Left ventricle myocardium inferior (tissue), 1 donor: ENCODE measurements at places on chromosomes 1 and 21. TPM values are rescaled to one million over a fixed set of nuclear protein-coding genes. Genes with fewer than 3 reads are reported as not detected.

The KIAA1614 gene
- total RNA-seq = 9.1 TPM

The RXRG gene
- 9.3 TPM for total RNA-seq

The RGS8 gene
- total RNA-seq = 0.05 TPM

The ANKRD65 gene
- 1.7 TPM for total RNA-seq

The OR2T33 gene
- not detected for total RNA-seq

The HMCN1 gene
- total RNA-seq = 8.9 TPM

The CYP4Z1 gene
- total RNA-seq = 0.71 TPM

The ADORA3 gene
- 3.1 TPM for total RNA-seq

The KCNK2 gene
- 0.08 TPM for total RNA-seq

GRCh38 chr21:14918527-14918926 lies 146.3 kb downstream of the NRIP1 start:
- DNase-seq = no peak

GRCh38 chr1:119531606-119532323 lies 24.8 kb downstream of the HSD3B1 start:
- DNase-seq = no peak

- DNase-seq = no peak
These were observed 858 bp downstream of the LACTBL1 start for GRCh38 chr1:22971611-22972405.

- DNase-seq = no peak
These were observed 4.2 kb upstream of the TFF3 start for GRCh38 chr21:42319376-42319775.

DNA sequence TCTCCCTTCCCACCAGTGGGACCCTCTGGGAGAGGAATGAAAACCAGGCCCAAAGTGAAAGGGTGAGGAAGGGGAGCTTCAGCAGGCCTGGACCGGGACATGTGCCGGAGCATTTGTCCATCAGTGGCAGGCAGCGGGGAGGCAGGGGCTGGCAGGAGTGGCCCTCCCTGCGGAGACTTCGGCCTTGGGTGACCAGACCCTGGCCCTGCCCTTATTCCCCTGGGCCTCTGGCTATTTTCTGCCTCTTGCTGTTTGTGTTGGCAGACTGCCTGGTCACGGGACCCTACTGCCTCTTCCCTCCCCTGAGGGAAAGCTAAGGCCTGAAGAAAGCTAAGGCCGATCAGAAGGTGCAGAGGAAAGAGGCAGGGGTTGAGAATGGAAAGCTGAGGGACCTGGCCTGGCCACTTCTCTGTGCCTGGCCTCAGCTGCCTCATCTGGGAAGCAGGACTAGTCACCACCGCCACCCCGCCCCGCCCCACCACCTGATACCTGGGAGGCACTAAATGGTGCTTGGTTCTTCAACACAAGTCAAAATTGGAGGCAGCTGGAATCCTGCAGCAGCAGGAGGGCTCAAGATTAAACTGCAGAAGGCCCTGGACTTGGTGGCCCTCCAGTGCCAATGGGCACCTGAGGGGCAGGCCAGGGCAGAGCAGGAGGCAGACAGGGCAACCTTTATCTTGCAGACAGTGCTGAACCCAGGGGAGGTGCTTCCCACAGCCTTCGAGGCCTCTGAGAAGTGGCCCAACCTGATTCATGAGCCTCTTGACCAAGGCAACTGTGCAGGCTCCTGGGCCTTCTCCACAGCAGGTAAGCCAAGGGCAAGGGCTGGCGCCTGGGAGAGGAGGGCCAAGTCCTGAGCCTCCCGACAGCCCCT lies 7.9 kb downstream of the TINAGL1 start:
- peak; percentile 89 for DNase-seq

- DNase-seq = no peak
These were observed 301.7 kb downstream of the GRIK1 start for GRCh38 chr21:29638138-29638537.

GRCh38 chr1:44503625-44504024 lies 98.6 kb downstream of the RNF220 start:
- DNase-seq = no peak

DNA sequence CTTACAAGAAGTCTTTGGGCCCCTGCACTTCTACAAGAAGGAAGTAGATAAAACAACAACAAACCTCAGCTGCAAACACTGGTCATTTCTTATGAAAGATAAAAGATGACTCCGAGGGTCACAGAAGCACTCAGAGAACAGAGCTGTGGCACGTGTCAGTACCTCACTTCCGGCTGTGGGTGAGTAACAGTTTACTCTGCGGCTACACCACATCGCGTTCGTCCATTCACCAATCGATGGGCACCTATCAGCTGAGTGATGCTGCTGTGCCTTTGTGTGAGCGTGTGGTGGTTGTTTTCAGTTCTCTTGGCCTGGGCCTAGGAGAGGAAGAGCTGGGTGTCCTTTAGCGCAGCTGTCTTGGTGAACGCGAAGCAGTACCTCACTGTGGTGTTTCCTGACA lies 49.9 kb downstream of the COL6A1 start:
- no peak for DNase-seq

- peak; percentile 62 for DNase-seq
These were observed 23.4 kb downstream of the LDLRAP1 start for GRCh38 chr1:25566730-25567341.

- DNase-seq = no peak
These were observed 1157.3 kb downstream of the PLA2G4A start for GRCh38 chr1:187985897-187986654.

- DNase-seq = no peak
These were observed 107.6 kb downstream of the FASLG start for GRCh38 chr1:172766462-172766861.

DNA sequence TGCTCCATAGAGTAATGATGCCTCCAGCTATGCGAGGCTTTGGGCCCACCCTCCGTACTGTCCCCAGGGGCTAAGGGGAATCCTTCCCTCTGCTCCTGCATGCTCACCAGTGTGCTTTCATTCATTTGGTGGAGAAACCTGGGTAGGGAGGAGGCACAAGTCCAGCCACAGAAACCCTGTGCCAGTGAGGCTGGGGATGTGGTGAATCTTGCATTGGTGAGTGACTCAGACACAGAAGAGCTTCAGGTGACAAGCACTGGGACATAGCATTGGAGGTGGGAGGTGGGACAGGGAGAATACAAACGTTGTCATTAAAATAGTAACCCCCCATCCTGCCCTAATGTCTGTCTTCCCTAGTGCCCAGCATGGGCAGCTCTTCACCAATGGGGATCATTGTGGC lies 5.2 kb downstream of the FCGR2A start:
- DNase-seq = no peak

DNA sequence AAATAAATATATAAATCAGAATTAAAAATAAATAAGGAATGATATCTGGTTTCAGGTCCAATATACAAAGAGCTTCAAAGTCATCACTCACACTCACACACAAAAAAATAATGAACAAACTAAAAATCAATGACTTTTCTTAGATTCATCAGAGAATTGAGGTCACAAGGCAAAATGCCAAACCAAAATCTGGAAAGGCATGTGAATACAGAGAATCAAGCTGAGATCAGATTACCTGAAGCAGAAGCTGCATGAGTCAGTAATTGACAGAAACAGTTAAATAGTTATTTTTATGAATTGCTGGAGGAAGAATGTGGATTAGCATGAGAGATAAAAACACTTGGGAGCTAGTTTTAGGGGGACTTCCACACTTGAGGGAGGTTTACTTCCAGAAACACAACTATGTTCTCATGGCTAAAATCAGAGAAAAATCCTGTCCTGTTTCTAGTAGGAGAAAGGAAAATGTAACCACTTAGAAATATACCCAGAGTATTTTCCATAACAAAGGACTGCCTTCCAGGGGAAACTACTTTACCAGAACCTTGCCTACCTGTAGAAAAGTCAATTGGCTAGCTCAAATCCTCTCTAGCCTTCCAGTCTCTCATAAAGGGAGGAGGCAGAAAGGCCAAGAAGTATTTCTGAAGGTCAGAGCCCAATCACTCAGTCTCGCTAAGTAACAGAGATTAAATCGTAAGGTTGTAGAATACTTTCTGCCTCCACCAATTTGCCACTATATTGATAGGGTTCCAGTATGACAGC lies 536.6 kb upstream of the NR5A2 start:
- no peak for DNase-seq

DNA sequence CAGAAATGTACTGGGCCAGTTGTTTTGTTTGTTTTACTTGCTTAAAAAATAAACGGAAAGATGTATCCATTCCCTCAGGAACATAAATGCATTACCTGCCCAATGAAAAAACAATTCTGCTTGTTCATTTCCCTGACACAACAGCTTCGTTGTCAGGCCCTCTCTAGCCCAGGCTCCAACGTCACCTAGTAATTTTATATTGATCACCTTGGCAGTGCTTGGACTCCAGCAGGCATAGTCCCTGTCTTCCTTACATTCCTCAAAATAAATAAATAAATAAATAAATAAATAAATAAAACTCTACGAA lies 1.2 kb downstream of the CEP170 start:
- no peak for DNase-seq

DNA sequence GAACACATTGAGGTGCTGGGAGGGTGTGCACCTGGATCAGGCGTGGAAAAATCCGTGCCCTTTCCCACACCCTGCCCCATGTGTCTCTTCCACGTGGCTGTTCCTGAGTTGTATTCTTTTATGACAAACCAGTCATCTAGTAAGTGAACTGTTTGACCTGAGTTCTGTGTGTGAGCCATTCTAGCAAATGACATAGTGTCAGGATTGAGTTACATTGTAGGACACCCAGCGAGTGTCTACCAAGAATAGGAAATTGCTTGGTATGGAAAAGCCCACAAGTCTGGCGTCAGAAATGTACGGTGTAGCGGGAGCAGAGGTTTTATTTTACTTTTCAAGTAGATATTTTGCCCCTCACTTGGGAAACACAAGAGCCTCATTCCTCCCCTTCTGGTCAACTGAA lies 1.2 kb upstream of the MRAP start:
- no peak for DNase-seq
